Fibroblast of the aortic adventitia (primary cell): ENCODE measurements at places on chromosomes 7 and 10.
A peak's percentile ranks its signal among the peaks of the same experiment; 100 is the strongest.

- DNase-seq = no peak
Observed at GRCh38 chr10:28840971-28841370, 163.7 kb downstream of the BAMBI start.

DNA sequence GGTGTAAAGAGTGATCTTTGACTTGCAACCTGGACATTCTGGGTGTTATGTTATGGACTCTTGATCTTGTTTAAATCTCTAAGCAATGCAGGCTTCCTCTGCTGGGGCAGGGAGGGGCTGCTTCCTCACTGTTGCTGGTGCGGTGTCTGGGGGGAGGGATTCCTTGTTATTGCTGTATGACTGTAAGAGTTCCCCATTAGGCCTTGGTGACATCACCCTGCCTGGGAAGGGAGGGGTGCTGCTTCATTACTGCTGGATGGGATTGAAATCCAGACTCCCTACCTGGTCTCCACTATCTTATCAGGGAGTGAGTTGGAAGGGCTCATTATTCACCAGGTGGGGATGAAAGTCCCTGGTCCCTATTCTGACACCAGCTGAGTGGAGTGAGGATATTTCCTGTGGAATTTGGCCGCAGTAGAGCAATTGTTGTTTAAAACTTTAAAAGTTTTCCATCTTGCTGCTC, 8.8 kb downstream of the OGDH start:
- DNase-seq = peak; percentile 29

GRCh38 chr10:51079331-51079730, 5.0 kb downstream of the PRKG1 start:
- DNase-seq = no peak

GRCh38 chr7:42274053-42274452, 37.0 kb upstream of the GLI3 start:
- DNase-seq = peak; percentile 18

GRCh38 chr10:12921163-12921562, 80.3 kb downstream of the CCDC3 start:
- DNase-seq = no peak

DNA sequence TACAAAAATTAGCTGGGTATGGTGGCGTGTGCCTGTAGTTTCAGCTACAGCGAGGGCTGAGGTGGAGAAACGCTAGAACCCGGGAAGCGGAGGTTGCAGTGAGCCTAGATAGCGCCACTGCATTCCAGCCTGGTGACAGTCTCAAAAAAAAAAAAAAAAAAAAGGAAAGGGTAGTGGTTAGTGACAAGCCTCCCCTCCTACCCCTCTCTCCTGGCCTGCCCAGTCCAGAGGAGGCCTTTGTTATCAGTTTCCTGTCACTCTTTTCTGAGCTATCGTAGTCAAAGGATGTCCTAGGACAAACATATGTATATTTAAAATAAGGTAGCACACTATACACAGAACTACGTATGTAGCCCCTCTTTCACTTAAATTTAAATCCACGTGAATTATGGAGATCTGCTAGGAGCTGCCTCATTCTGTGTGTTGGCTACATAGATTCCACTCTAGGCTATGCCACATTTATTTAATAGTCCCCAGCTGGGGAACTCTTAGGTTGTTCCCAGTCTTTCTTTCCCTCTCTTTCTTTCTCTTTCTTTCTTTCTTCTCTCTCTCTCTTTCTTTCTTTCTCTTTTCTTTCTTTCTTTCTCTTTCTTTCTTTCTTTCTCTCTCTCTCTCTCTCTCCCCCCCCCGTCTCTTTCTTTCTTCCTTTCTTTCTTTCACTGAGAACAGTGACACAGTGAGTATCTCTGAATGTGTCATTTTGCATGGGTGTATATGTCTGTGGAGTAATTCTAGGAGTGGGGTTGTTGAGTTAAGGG, 3.9 kb downstream of the TSPAN15 start:
- DNase-seq = no peak

- DNase-seq = no peak
Observed at GRCh38 chr10:64765498-64765897, 1244.3 kb downstream of the REEP3 start.

- no peak for DNase-seq
Observed at GRCh38 chr7:109476409-109476808, 906.7 kb downstream of the DNAJB9 start.

- DNase-seq = peak; percentile 16
Observed at GRCh38 chr7:4766666-4767519, 8.5 kb upstream of the AP5Z1 start.

DNA sequence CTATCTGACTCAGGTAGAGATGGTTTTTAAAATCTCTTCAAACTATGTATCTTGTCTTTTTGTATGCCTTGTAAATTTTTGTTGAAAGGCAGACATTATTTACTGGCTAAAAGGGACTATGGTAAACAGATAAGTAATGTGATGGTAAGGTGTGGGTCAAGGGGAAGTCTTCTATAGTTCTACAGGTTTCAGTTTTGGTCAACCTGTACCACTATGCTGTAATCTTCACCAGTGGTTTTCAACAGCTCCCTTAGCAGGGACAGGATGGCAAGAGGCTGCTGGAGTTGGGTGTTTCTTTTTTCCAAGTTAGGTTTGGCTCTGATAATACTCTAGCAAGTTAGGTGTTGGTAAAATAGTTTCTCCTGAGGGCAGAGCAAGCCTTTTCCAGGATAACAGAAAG, 32.7 kb upstream of the FZD8 start:
- DNase-seq = no peak

GRCh38 chr7:66727058-66727457, 13.5 kb upstream of the RABGEF1 start:
- DNase-seq = no peak

GRCh38 chr7:99465421-99465768, 572 bp downstream of the ATP5MF start:
- DNase-seq = no peak

DNA sequence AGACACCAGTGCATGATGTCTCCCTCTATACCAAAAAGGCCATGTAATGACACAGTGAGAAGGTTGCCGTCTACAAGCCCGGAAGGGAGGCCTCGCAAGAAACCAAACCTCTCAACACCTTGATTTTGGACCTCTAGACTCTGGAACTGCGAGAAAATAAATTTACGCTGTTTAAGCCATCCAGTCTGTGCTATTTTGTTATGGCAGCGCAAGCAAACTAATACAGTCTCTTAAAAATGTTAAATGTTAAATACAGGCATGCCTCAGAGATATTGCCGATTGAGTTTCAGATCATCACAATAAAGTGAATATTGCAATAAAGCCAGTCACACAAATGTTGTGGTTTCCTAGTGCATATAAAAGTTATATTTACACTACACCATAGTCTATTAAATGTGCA, 5.0 kb upstream of the MINDY3 start:
- no peak for DNase-seq

DNA sequence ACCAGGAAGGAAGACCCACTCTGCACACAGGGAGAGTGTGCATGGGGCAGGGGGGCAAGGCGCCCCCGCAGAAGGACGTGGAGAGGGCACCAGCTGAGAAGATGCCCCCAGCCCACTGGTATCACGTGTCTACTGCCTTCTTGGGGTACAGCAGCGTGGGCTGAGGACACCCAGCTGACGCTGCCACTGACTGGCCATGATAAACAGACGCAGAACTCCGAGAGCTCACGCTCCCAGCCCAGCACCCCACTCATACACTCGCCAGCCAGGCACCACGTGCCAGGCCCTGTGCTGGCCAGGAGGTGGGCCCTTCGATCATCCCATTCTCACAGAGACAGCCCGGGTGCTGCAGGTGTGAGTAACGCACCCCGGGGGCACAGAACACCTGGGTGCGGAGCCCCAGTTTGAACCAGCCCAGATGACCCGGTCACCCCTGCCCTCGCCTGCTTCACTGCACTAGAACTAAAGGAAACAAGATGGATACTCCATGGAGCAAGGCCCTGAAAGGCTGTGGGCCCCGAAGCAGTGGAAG, 199.8 kb downstream of the MAD1L1 start:
- no peak for DNase-seq

GRCh38 chr10:84177541-84178141, 4.0 kb downstream of the GPR15LG start:
- DNase-seq = no peak

GRCh38 chr7:5997210-5997808, 11.5 kb downstream of the PMS2 start:
- peak; percentile 82 for DNase-seq

- DNase-seq = no peak
Observed at GRCh38 chr7:53609185-53609584, 573.8 kb downstream of the POM121L12 start.

DNA sequence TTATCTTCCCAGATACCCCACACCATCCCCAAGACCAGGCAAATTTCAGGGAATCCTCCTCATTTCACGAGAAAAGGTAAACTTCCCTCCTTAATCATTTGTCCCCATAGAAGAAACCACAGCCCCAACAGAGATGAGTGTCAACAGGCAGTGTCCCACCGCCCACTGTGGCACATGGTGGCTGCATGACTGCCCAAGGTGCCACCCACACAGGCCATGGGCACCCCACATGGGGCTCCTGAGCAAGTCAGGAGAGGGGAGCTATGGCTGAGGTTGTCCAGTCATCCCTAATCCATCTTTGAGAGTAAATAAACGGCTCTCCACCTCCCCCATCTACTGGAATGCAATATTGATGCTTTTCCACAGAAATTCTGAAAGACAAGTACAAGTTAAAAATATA, 44.1 kb downstream of the ANTXRL start:
- no peak for DNase-seq
